ENCODE measurements at places on chromosomes 16 and 17.

- no peak for DNase-seq
Observed at GRCh38 chr16:57672824-57673223, 4.7 kb downstream of the ADGRG3 start.

GRCh38 chr17:47915776-47916398 is 19.9 kb downstream of the SP2 start:
- no peak for DNase-seq

DNA sequence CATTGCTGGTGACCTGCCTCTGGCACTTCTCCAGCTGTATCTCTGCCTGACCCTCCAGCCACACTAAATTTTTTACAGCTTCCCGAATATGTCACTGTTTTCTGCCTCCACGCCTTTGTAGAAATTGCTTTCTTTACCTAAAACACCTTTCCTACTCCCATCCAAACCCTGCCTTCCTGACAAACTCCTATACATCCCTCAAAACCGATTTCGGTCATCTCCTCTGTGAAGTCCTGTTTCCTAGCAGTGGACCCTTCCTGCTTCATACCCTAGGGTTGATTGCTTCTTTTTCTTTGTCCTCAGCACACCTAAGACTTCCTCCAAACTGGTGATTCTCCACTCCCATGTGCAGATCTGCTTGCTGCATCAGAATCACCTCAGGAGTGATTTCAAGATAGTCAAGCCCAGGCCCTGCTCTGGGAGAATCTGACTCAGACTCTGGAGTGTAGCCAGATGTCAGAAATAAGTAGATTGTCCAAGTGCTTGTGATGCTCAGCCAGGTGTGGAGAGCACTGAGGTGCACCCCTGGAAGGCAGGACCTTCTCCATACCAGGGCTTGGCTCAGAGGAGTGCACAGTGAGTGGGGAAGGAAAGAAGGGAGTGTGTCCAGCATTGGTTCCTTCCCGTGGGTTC is 184.2 kb downstream of the COPRS start:
- no peak for DNase-seq

DNA sequence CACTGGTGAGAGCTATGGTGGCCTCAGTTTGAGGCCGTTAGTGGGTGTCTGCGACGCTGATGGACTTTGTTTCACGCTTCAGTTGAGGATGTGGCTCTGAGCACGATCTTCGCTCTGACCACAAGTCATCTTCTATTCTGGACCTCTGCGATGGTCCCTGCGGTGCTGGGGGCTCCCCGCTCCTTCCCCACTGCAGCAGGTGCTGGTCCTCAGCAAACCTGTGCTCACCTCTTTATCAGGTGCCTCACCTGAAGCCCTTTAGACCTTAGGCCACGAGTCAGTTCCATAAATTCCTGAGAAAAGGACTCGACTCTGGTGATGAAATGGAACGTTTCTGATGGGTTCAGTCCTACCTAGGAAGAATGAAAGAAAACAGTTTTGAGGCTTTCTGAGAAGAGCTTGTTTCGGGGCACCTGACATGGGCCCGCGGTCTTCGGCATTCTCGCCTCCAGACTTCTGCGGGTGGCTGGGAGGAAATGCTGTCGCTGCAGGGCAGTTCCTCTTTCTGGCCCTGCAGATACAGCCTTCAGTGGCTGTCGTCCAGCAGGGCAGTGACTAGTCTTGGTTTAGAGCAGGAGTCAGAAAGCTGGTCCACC is 4.7 kb downstream of the KCTD5 start:
- DNase-seq: no peak

GRCh38 chr17:50561746-50562141 is 1.2 kb downstream of the CACNA1G start:
- no peak for DNase-seq

GRCh38 chr17:7405350-7406234 is 1.7 kb upstream of the TMEM256 start:
- DNase-seq: no peak

DNA sequence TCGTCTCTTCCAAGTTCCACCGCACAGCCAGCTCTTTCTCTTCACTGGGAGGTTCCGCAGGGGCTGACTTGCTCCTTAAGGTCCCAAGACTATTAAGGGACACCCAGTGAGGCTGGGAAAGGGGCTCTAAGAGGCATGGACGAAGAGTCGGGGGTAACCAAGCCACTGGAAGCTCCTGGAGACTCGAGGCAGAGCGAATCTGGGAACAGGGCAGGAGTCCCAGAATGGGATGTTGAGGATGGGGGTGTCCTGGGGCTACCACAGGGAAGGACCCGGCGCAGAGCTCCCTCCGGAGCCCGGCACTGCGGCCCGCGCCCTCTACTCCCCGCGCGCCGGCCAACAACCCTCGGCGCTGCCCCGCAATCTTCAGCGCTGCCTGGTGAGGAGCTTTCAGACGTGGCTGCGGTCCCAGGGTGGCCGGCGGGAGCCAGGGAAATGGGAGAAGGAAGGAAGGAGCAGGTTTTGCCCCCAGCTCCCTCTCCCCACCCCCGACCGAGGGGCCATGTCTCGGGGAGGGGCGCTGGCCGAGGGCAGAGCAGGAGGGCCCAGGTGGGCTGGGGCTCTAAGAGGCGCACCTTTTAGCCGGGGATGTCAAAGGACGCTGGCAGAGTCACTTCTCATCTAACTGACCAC is 581 bp downstream of the CHST5 start:
- DNase-seq: no peak

DNA sequence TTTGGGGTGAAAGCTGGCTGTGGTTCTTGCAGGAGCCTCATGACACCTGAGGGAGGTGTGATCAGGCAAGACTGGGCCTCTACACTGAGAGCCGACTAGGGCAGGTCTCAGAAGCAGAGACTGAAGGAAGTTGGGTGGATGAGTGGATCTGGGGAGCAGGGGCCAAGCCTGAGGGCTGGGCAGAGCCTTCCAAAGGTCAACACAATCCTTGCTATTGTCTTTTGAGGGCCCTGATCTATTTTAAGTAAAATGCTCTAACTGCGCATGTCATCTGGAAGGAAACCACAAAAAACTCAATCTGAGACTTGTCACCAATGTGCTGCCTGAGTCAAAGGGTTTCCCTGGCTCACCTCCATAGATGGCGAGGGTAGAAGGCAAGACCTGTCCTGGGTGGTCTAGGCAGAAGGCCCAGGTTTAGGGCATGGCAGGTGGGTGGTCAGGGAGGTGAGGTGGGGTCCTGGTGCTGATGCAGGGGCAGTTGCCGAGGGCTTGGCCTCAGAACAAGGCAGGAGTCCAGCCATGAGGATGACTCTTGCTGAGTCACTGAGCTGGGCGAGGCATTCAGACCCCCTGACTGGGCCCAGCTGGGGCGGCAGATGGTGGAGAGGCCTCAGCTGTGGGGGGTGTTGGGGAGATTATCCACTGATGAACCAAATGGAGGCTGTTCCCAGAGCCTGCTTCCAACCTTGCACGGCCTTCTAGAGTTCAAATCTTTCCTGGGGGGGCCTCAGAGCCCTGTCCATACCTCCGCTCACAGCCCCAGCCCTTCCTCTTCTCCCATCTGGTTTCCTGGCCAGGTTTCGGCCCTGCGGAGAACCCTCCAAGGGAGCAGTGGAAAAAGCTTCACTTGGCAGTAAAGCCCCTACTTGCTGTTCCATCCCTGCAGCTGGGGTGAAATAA is 5.1 kb downstream of the MVP start:
- no peak for DNase-seq

DNA sequence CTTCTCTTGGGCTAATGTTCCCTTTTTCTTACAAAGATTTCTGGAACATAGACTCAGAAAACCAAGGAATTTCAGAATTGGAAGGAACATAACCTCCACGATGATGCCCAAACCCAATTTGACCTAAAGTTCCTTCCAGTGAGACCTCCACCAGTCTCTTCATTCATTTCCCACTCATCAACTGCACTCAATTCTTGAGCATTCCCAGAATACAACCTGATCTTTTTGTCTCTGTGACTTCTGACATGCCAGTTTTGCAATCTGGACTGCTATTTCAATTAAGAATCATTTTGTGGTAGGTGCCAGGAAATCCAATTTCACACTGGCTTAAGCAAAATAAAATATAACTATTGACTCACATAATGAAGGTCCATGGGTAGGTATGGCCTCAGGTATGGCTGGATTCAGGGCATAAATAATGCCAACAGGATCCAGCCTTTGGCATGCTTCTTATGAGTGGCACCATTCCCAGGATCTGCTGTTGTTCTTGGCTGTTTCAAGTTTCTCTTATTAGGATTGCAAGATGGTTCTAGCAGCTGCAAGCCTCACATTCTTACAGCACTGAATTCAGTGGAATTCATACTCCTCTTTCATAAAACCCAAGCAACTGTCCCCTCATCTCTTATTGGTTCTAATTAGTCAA is 184.3 kb downstream of the HS3ST4 start:
- no peak for DNase-seq

DNA sequence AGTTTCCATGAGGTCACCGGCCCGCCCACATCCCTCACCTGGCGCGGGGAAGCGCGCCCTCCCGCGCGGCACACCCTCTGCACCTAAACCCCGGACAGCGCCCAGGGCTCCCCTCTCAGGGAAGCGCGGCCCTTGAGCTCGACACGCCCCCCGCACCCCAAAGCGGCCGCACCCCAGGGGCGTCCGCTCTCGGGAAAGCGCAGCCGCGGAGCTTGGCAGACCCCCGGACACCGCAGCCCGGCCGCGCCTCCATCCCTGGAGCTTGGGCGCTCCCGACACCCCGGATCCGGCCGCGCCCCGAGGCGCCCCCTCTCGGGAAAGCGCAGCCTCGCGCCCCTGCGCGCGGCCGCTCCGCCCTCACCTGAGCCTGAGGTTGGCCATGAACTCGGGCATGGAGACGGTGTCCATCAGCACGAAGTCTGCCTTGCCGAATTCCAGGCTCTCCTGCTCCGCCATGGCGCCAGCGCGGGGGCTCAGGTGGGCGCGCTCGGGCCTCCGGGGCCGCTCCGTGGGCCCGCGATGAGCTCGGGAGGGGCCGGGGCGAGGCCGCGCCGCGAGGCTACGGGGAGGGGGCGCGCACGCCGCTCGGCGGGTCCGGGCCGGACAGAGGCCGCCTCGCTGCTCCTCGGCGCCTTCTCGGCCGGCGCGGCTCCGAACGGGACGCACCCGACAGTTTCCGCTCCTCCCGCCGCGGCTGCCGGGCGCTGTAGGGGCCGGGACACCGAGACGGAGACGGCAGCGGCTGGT is at the start of gene MYO1D:
Gene MYO1D, minus strand, starts transcription at position 708 of the 747 bp plus-strand sequence. Its CDS starts 252 bp downstream, at position 456.
- peak; percentile 50 for DNase-seq

GRCh38 chr17:82613283-82614094 is 34.8 kb downstream of the WDR45B start:
- no peak for DNase-seq

DNA sequence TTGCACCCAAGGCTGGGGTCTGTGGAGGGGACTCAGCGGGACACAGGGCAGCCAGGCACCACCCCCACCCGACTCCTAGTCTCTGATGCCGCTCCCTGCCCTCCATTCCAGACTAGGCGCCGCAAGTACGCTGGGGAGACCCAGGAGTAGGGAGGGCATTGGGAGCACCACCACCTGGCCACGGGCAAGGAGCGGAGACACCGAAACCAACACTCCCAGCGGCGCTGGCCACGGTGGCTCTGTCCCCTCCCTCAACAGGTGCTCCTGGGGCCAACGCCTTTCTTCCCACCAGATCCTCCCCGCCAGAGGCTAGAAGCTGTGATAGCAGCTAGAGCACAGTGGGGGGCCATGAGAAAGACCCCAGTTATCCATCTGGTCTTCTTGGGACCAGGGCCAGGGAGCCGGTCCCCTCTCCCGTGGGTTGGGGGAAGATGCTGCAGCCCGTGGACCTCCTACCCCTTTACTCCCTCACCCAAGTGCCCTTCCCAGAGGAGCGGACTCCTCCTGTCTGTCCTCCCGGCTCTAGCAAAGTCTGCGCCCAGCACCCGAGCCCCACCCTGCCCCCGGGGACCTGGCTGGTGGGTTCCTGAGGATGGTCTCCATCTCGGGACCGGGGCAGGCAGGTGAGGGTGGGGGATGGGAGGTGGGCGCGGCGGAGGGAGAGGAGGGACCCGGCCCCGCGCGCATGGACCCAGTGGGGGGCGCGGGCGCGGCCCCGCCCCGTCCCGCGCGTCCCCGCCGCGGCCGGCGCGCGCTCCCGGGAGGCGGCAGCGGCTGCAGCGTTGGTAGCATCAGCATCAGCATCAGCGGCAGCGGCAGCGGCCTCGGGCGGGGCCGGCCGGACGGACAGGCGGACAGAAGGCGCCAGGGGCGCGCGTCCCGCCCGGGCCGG is at the start of gene SYNGR3:
Gene SYNGR3, plus strand, starts transcription at position 762 of the 892 bp plus-strand sequence. CDS start 133 bp downstream, outside the sequence.
- no peak for DNase-seq

GRCh38 chr16:84599521-84600202 is 18.2 kb downstream of the COTL1 start:
- peak; percentile 79 for DNase-seq

GRCh38 chr16:2370721-2371120 is 30.2 kb upstream of the ABCA3 start:
- DNase-seq: no peak

DNA sequence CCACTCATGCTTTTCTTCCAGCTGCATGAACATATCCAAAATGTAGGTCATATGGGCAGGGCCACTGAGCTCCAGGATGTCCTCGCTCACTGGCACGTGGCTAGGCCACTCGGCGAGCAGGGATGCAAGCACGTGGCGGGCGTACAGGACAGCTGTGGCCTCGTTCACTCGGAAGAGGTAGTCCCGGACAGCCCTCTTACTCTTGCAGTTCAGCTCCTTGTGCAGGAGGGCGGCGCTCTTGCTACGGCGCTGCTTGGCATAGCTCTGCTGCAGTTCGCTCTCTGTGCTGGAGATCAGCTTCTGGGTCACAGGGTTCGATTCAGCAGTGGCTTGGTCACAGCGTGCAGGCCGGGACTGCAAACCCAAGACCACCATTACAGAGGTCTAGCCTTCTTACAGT is 53.1 kb upstream of the ATP2A3 start:
- no peak for DNase-seq

DNA sequence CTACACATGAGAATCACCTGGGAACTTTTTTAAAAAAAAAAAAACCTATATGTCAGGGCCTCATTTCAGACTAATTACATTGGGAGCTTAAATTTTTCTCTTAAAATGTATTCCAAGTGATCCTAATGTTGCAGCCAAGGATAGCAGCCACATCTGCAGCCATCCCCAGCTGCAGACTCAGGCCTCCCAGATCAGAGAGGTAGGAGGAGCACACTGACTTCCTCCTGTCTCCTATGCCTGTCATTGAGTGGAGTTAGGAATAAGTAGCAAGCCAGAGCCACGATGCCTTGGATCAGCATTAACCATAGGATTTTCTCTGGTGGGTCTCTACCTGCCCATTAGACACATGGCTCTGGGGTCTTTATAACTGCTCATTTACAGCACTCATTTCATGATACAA is 463.5 kb downstream of the HS3ST4 start:
- no peak for DNase-seq

DNA sequence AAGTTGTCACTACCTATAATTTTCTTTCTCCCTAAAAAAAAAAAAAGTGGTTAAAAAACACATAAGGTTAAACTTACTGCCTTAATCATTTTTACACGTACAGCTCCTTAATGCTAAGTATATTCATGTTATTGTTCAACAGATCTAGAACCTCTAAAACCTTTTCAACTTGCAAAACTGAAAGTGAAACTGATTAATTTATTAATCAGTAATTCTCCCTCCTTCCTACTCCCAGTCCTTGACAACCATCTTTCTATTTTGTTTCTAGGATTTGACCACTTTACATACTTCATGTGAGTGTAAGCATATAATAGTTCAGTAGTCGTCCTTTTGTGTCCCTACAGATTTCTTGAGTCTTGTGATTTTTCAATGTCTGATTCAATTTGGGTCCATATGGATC is 251.4 kb upstream of the KIF2B start:
- DNase-seq: no peak
